AG04449 (cell line): ENCODE measurements at places on chromosomes 16 and 17.

- no peak for DNase-seq
Measured at GRCh38 chr17:40410082-40410481, 7.6 kb downstream of the TOP2A start.

- no peak for DNase-seq
Measured at GRCh38 chr17:61442136-61442775, 10.0 kb upstream of the TBX4 start.

DNA sequence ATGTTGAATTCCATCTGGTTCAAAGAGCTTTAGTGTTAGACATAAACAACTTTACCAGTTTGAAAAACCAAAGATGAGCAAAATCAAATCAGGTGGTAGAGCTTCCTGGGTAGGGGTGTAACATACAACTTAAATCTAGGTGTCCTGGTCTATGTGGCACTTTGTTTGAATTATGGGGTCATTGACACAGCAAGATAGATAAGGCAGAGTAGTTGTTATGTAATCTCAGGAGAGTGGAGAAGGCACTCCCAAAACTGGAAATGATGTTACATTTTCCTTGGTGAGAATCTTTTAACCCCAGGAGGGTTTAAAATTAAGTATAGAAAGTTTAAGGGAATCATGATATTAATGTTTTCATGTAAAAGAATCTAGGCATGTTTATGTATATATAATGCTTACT lies 31.9 kb downstream of the CCDC42 start:
- no peak for DNase-seq

DNA sequence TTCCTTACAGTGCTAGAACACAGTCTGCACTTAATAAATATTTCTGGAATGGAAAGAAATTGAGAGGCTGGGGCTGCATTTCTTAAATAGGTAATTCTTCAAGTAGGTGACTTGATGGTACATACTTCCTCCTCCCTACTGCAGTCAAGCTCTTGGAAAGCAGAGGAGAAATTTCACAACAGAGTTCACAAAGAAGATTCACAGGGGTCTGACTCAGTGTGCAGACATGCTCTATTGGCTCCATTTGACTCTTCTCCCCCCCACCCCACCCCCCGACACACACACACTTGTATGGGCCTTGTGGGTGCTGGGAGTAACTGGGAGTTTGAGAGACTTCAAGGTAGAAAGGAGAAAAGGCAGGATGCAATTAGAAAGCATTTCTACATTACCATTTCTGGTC lies 6.2 kb upstream of the MYOCD start:
- DNase-seq, result peak; percentile 80

- peak; percentile 23 for DNase-seq
Measured at GRCh38 chr17:27351759-27352158, 57.8 kb downstream of the WSB1 start.

- DNase-seq, result no peak
Measured at GRCh38 chr17:58325289-58325726, 3.3 kb downstream of the TSPOAP1 start.

DNA sequence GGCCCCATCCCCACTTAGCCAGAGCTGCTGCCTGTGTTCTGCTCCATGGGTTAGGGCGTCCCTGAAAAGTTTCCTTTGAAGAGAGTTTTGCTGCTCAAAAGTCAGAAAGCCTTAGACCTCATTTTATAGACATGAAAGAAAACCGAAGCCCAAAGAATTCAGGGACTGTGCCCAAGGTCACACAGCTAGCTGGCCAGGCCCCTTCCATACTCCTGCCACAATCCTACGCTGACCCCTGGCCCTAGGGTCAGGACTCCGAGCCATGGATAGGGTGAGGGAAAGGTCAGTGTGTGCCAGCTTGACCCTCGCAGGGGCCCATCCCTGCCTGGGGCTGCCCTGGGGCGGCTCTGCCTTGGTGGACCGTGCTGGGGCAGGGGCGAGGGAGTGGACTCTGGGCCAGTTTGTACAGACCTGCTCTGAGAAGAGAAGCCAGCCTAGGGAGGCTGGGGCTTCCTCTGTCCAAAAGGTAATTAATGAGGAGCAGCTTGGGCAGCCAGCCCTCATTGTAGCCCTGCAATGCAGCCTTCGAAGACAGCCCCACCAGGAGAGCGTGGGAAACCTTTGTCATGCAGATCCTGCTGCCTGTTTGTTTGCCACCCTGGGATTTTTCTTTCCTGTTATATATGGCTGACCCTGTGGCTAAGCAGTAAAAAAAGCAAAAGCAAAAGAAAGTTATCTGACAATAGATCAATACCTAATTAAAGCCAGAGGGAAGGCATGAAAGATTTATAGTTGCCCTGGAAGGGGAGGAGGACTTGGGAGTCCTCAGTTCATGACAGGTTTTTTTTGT lies 37.4 kb downstream of the RHBDL3 start:
- no peak for DNase-seq

DNA sequence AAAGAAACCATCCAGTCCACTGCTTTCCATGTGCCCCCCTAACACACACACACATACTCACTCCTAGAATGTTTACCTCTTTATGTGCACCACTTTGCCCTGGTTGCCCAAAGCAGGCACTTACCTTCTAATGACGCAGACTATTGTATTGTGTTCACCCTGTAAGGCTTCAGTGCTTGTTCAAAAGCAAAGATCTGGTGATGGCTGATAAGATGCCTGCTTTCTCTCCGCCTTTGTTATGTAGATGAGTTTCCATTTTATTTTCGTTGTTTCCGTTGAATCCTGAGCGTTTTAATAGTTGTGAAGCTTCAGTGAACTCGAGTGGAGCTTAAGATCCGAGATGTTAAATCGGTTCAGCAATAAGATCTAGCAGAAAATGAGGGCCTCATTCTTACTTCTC lies 452.7 kb downstream of the TMEM114 start:
- no peak for DNase-seq

GRCh38 chr17:31068291-31068690 lies 26.5 kb upstream of the NF1 start:
- no peak for DNase-seq

DNA sequence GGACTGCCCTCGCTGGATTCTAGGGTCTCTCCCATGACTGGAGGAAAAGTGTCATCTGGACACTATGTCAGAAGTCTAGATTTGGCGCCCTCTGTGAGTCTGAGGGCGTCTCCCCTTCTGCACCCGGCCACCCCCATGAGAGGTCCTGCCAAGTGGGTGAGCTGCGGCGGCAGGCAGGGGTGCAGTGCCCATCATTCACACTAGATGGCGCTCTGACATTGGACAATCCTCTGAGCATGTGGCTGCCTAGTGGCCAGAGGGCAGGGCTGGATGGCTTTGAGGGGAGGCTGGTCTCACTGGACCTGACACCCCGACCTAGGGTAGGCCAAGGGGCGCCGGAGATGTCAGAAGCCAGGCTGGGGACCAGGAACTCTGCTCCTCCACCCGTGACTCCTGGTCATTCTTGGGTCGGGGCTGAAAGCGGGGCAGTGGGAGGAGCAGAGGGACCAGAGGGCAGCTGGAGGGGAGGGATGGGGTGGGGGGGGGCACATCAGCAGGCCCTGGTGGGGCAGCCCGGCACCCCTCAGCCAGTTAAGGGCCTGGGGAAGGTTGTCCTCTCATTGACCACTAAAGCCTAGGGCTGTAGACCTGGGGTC lies 28.0 kb downstream of the MRM1 start:
- DNase-seq, result no peak

DNA sequence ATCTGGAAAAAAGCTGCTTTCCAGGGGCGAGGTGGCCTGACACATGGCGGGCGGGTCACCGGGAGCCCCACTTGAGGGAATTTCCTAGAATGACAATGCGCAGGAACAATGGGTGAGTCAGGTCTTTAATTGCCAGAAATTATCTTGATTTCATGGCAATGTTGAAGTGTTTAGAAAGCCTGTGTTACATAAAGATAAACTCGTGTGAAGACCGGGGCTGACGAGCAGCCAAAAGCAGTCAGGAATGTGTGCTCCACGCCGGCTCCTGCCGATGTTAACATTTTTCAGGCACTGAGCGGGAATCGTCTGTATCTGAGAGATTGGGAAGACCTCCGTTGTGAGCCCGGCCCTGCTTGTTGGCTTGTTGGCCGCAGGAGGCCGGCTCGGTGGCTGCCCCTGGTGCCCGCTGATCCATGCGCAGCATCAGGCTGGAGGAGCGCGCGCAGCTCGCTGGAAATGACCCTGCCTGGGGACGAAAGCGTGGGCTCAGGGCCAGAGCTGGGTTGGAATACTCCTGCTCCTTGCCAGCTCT lies 353.1 kb downstream of the FOXL1 start:
- DNase-seq, result peak; percentile 51

GRCh38 chr16:50265260-50265659 lies 1.1 kb upstream of the ADCY7 start:
- DNase-seq, result no peak

GRCh38 chr16:80303691-80304090 lies 237.1 kb upstream of the DYNLRB2 start:
- no peak for DNase-seq

DNA sequence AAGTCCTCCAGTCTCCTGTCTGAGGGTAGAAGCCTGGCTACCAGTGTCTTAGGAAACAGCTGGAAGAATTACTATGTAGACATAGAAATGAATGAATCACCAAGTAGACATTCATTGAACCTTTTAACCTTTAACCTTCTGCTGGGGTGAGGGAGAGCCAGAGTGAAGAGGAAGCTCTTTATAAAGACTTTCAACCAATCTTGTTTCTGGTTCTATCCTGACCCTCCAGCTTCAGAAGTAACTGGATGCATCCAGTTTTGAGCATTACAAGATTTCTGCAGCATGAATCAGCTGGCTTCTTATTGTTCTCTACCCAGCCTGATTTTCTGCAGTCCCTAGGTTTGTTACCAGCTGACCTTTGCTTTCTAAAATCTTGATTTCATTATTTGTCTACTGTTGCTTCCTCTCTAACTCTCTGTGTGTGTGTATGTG lies 8.5 kb downstream of the TEKT1 start:
- no peak for DNase-seq

DNA sequence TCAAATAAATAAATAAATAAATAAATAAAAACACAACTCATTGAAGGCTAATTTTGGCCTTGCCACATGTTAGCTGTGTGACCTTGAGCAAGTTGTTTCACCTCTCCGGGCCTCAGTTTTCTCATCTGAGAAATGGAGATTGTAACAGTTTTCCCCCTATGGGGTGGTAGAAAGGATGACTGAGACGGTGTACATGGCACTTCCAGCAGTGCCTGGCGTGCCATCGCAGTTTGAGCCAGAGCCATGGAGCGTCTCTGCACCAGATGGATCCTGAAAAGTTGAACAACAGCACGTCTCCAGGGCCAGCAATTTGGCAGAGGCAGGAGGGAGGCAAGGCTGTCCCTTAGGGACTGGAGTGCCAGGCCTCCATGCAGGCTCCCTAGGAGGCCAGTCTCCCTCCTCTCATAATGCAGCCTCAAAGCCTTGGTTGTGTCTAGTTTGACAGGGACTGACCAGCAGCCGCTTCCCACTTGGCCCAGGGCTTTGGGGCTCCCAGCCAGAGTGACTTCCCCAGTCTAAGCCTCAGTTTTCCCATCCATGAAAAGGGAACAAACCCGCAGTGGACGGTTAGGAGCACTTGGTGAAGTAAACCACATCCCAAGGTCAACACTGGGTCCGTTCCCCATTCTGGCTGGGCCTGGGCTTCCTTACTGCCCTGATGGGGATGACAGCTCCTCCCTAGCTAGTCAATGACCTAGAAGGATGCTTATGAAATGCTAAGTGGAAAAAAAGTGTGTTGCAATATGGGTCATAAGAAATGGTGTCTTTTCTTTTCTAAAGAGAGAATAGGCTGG lies 19.3 kb downstream of the SOCS1 start:
- DNase-seq, result no peak

- no peak for DNase-seq
Measured at GRCh38 chr17:57442914-57443571, 186.7 kb downstream of the MSI2 start.

GRCh38 chr16:63361032-63361624 lies 1324.9 kb upstream of the CDH8 start:
- peak; percentile 14 for DNase-seq

DNA sequence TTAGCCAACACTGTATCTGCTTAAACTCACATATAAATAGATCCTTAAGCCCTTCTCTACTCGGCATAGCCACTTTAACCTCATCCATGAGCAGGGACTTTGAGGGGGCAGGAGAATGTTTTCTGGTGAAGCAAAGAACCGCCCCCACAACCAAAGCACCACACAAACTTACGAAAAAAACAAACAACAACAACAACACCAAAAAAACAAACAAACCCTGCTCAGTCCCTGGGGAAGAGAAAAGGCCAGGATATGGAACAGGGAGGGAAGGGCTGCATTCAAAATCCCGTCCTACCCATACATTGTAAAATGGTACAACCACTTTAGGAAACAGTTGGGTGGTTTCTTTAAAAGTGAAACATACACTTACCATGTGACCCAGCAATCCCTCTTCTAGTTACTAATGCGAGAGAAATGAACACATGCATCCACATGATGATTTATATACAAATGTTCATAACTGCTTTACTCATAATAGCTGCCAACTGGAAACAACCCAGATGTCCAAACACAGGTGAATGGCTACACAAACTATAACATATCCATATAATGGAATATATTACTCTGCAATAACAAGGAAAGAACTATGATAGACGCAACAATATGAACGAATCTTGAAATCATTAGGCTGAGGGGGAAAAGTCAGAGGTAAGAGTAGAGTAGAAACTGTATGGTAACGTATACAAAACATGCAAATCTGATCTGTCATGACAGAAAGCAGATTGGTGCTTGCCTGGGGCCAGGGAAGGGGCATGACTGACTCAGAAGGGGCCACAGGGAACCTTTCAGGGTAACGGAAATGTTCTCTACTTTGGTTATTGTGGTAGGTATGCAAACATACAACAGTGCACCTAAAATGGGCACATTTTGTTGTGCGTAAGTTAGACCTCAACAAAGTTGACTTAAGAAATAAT lies 37.7 kb upstream of the TOB1 start:
- DNase-seq, result no peak

- no peak for DNase-seq
Measured at GRCh38 chr16:71610936-71611871, 14.8 kb upstream of the MARVELD3 start.

DNA sequence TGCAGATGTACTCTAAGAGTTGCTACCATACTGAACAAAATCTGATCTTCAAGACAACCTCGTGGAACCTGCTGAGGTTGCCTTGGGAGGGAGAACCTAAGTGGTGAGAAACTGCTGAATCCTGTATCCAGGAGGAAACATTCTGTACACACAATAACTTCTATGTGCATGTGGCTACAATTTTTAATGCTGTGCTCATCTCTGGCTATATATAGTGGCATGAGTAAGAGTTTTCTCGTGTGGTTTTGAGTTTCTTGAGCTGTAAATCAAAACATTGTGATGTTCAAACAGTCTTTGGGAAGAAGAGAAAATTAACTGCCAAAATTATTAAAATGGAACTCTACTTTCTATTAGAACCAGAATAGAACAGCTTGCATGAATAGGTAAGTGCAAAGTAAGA lies 206.8 kb downstream of the CA10 start:
- DNase-seq, result no peak

- DNase-seq, result no peak
Measured at GRCh38 chr16:29726845-29727377, 18.9 kb downstream of the C16orf54 start.

GRCh38 chr16:87658564-87659225 lies 56.4 kb downstream of the JPH3 start:
- DNase-seq, result no peak

GRCh38 chr17:67180275-67180674 lies 64.7 kb downstream of the HELZ start:
- no peak for DNase-seq
